ENCODE measurements at places on chromosomes 1 and 21. TPM values are rescaled to one million over a fixed set of nuclear protein-coding genes. Genes with fewer than 3 reads are reported as not detected.

Gene SYTL1
- total RNA-seq: 42.3 TPM

Gene LRRC71
- total RNA-seq: not detected

Gene B3GALNT2
- total RNA-seq: 40.3 TPM

Gene CFHR4
- total RNA-seq: not detected

Gene KLHL17
- 16.6 TPM for total RNA-seq

Gene CCDC17
- 0.46 TPM for total RNA-seq

Gene KRTAP13-2
- total RNA-seq: not detected

Gene CHRNB2
- 0.07 TPM for total RNA-seq

DNA sequence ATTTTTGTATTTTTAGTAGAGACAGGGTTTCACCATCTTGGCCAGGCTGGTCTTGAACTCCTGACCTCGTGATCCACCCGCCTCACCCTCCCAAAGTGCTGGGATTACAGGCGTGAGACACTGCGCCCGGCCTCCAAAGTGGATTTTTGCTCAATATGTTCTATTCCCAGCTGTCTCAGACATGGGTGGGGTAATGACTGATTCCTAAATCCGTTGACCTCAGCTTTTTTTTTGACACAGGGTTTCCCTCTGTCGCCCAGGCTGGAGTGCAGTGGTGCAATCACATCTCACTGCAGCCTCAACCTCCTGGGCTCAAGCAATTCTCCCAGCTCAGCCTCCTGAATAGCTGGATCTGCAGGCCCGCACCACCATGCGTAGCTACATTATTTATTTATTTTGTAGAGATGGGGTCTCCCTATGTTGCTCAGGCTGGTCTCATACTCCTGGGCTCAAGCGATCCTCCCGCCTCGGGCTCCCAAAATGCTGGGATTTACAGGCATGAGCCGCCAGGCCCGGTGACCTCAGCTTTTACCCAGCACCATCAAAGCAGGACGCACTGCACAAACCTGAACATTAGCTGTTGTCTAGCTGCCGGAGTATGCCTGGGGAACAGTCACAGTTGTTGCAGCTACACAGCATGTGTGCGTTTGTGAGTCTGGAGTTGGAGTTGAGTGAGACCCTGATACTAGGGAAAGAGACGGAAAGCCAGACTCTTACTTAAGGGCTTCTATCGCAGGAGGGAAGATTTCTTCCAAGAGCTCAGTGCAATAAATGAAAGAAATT, 43.7 kb upstream of the PSEN2 start:
- no peak for DNase-seq

- DNase-seq: no peak
Observed at GRCh38 chr1:241180569-241180968, 176.4 kb downstream of the RGS7 start.

DNA sequence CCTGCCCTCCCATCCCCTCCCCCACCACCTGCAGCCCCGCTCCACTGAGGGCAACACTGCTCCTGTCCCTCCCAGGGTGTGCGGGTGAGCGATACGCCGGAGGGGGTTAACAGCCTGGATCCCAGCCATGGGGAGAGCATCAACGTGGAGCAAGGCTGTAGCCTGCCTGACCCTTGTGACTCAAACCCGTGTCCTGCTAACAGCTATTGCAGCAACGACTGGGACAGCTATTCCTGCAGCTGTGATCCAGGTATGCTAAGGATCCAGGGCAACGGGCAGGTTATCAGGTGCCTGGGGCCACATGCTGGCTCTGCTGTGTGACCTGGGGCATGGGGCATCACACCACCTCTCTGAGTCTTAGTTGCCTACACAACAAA, 15.0 kb downstream of the CELSR2 start:
- DNase-seq: no peak

DNA sequence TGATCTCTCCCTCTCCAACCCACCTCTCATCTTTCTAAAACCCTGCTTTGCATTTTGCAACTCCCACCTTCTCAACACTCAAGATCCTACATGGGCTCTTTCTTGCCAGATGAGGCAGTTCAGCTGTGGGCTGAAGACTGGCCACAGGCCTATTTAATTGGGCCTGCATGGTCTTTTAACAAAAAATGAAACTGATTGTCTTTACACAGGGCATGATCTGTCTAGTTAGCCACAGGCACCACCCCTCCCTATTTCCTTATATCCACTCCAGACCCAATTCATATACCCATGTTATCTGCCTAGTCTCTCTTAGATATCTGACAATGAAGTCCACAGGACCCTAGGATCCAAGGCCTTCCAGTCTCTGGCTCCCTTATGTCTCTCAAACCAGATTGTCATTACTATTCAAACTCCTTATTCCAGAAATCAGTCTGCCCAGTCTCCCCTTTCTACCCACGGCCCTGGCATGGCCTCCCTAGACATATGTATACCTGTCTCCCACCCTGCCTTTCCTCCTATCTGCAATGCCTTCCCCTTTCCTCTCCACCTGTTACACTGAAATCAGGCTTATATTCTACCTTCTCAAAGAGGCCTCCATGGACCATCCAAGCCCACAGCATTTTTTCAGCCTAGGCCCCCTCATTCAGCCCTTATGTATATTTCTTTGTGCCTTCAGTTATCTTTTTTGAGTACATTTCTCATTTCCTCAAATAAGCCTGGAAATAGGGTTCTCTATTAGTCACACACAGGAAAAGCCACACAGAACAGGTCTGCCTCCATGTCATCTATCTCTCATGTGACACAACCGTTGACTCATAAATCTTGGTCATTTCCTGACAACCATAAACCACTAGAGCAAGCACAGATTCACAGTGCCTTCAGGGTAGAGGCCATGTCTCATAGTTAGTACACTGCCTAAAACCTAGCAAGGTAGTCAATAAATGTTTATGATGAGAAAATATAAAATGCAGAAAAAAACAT, 39.0 kb downstream of the LPAR3 start:
- DNase-seq: peak; percentile 89

- no peak for DNase-seq
Observed at GRCh38 chr1:156900896-156901589, 7.5 kb downstream of the PEAR1 start.

GRCh38 chr21:34846601-34847112, 177.9 kb downstream of the CLIC6 start:
- DNase-seq: peak; percentile 88

DNA sequence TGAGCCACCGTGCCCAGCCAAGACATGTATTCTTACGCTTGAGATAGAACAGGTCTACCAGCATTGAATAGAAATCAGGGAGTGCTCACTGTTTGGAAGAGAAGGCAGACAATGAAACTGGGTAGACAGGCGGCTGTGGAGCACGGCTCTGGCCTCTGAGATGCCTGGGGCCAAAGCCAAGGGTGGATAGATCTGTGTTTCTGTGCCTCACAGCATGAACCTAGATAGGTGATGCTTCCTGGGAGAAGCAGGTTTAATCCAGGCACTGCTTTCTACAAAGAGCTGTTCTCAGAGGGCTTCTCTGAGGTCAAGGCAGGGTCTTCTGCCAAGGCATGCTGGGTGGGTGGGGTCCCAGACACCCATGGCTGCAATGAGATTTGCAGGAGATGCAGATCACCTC, 24.6 kb upstream of the PRSS38 start:
- DNase-seq: no peak

DNA sequence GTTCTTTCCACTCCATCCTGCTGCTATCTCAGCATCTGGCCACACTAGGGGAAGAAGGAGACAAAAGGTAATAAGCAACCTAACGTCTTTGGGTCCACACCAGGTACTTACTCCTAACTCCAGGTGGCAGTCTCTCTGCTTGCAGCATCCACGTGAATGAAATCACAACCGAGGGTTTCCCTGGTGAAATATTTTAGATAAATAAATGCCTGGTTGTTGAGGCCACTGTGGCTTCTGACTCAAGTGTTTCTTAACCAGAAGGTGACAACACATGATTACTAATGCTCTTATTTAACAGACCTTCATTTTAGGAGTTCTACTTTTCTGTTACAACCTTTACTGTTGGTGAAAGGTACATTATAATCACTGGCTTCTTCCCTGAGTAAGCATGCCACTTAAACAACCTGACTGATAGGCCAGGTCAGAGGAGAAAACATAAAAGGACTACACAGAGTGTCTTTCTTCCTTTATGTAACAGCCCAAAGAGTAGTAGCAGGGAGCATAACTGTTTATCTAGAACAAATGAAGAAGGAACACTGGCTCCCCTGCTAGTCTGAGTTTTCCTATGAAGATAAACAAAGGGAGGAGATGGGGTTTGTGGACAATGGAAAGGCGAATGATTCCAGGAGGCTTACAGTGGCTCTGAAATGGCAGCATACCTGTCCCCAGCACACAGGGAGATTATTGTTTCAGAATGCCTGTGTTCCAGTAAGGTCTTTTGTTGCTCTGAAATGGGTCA, 59.9 kb downstream of the SYT6 start:
- DNase-seq: peak; percentile 77

- peak; percentile 99 for DNase-seq
Observed at GRCh38 chr1:152024223-152024622, 12.6 kb downstream of the S100A11 start.

GRCh38 chr1:177966199-177966598, 3.7 kb downstream of the SEC16B start:
- no peak for DNase-seq

GRCh38 chr1:89203166-89203565, 4.4 kb upstream of the GBP4 start:
- DNase-seq: peak; percentile 16

- DNase-seq: no peak
Observed at GRCh38 chr21:45284456-45284741, 3.3 kb downstream of the POFUT2 start.

DNA sequence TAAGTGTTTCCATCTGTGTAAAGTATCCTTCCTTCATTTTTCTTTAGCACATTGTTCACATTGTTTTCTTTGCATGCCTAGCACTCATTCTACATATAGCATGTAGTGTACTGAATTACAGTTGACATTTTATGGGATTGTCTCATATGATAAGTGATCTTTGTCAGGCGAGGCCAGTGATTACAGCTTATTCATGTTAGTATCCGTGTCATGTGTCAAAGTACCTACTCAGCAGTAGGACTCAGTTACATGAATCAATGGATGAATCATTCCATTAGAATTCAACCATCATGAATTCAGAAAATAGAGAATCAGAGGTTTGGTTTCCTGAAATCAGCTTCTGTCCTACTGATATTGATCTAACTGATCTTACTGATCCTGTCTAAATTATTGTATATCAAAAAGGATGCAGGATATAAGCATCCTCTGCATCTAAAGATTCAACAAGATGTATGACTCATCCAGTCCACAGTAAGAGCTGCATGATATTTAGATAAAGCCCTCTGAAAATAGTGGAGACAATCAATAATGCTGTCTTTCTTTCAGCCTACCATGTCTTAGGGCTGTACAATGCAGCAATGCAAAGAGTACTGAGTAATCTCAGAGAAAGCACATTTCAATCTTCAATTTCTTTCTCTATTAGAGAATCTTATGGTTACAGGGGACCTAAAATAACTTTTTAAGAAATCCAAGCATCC, 20.7 kb upstream of the HRNR start:
- DNase-seq: peak; percentile 85

DNA sequence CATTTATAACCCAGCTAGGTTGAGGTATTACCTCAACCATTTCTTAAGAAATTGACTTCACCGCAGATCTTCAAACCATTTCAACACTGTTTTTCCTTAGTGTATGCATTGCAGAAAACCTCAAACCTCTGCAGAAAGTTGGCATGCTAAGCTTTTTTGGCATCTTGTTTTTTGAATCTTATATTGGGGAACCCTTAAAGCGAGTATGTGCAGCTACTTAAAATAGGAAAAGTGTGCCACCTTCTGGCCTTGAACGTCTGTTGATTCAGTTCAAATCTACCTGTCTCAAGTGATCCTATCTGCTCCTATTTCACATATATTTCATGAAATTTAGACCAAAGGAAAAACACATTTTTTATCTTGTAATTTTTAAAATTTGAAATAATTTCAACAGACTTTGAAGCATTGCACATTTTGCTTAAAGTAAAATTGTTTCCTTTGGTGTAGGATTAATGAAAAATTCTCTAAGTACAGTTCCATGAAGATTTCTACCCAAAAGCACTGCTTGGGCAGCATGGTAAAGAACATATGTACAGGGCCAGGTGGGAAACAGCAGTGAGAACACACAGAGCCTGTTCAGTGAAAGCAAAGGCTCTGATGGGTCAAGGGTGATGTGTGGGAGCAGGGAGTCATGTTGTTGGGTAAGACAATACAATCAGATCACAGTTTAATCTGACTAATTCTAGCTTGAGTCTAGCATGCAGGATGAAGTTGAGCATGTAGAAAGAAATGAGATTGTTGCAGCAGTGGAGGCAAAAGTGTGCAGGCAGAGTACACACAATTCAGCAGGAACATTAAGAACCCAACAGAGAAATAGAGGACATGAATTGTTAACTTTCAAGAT, 17.2 kb downstream of the HENMT1 start:
- no peak for DNase-seq

GRCh38 chr1:18486195-18486594, 5.5 kb downstream of the KLHDC7A start:
- DNase-seq: no peak

DNA sequence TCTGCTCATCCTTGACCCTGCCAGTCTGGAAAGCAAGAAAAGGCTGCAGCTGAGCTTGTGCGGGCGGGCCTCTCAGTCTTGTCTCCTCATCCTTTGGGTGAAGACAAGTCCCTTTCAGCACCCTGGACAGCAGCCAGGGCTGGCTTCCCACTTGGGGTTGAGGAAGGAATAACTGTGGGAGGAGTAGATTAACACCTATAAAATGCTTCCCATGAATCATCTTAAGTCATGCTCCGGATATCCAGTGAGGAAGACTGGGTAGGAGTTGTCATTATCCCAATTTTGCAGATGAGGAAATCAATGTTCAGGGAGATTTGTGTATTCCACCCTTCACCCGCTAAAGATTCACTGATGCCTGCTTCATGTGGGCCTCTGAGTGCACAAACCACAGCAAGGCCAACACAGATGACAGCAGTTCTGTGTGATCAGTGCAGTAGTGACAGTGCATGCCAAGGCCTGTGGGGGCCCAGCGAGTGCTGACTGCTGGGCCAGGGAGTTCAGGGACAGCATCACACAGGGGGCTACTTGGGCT, 20.1 kb upstream of the COL16A1 start:
- peak; percentile 57 for DNase-seq

DNA sequence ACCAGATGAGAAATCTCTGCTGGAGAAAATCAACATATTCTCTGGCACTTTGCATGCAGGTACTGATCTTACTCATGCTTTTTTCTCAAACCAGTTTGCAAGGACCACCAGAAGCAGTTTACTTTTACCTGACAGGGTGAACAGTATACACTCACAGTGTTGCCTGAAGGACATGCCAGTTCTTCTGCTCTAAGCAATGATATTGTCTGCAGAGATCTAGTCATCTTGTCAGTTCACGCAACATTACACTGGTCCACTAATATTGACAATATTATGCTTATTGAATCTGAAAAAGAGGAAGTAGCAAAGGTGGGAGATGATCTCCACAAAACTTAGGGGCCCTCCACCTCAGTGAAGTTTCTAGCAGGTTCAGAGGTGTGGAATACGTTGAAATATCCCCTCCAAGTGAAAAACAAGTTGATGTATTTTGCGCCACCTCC, 3.8 kb upstream of the S100B start:
- DNase-seq: no peak

GRCh38 chr1:45792744-45793143, 10.7 kb upstream of the MAST2 start:
- DNase-seq: no peak

All from foreskin keratinocyte (primary cell).